NCI-H2029 treated with DMSO at 0.1 percent for 48 hours (cell line): ENCODE measurements at places on chromosomes 2 and 18.
A peak's percentile ranks its signal among the peaks of the same experiment; 100 is the strongest.

- DNase-seq: no peak
These were observed 537.4 kb downstream of the CPS1 start for GRCh38 chr2:211093743-211094303.

- DNase-seq: peak; percentile 41
These were observed 891 bp upstream of the NR4A2 start for GRCh38 chr2:156333274-156333950.

GRCh38 chr2:145652036-145652435 is 1132.1 kb upstream of the ZEB2 start:
- no peak for DNase-seq

DNA sequence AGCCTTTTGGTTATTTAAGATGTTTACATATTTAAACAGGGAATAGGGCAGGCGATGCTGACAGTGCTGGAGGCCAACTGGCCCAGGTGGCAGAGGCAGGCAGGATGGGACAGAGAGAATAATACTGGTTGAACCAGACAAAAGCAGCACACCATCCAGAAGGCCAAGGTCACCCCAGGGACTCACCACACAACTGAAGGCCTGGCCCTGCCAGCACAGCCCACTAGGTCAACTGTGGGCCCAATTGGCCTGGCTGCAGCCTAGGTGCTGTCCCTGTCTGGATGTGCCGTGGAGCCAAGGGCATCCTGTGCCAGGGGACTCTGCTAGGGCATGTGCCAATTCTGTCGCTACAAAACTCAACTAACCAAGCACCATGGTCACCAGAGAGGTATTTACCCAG is 69.2 kb downstream of the RNF152 start:
- DNase-seq: no peak

DNA sequence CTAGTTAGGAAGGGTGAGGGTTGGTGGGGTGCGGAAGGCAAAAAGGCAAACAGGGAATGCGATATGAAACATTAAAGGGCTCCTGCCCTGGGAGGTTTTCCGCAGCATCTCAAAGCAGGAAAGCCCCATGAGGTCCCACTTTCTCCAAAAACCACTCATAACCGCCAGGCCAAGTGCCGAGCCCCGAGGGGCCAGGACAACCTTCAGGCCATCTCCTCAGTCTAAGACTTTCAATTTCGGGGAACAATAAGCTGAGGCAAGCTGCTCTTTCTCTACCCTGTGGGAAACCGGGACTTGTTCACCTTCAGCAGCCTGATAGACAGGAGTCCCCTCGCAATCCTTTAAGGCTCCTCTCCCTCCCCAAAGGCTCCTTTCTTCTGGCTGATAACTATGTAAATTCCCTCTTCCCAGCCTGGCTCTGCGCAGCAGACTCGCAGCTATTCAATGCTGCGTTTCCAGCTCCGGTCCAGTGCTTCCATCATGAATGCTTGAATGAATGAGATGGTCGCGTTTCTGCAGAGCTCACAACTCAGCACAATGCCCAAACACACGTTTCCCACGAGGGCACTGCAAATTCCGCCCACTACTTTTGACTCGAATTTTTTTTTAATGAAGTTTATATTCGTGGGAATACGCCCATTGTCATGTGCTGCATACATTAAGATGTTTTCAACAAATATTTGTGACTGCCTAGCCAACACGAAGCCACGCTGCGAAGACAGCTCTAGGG is 1.4 kb downstream of the LAMA1 start:
- DNase-seq: no peak

DNA sequence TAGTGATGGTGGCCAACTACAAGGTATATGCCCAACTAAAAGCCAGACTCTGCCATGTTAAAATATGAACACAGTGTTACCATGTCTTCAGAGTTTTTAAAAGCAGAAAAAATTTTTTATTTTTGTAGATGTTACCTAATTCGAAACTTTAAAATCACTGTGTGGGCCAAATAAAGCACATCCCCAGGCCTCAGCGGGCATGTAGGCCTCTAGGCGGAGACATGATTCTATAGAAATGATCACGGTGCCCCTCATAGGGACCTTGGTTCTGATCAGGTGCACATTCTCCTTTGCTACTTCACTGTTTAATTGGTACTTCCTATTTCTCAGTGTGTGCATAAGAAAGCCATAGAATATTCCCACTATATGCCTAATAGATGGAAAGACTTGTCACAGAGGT is 349.2 kb downstream of the XIRP2 start:
- DNase-seq: no peak

DNA sequence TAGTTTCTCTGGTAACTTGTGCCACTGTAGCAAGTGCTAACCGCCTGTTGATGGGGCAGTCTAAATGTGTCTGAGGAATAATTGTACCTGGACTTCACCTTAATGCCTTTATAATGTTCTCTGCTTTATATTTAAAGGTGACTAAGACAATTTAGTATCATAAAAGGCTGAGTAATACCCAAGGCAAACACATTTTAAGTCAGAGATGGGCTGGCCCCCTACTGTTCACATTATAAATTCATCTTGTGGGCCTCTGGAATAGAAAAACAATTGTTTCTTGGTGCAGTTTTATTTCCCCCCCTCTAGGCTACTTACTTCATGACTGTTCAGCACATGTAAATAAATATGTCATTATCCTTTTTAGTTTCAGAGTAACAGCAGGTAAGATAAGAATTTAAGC is 559.3 kb upstream of the PIK3C3 start:
- DNase-seq: no peak

DNA sequence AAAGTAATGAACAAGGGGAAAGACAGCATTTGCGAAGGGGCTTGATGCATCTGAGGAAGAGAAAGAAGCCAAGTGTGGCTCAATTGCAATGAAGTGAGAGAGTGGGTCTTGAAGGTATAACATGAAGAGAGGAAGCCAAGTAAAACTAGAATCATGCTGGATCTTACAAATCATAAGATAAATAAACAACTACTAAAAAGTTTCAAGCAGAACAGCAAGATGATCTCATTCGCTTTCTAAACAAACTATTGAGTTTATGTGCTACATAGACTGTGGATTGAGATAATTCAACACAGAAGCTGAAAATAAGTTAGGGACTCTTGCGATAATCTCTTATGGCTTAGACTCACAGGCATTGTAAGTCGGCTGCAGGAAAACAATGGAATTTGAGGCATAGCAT is 1310.5 kb upstream of the NRXN1 start:
- no peak for DNase-seq

DNA sequence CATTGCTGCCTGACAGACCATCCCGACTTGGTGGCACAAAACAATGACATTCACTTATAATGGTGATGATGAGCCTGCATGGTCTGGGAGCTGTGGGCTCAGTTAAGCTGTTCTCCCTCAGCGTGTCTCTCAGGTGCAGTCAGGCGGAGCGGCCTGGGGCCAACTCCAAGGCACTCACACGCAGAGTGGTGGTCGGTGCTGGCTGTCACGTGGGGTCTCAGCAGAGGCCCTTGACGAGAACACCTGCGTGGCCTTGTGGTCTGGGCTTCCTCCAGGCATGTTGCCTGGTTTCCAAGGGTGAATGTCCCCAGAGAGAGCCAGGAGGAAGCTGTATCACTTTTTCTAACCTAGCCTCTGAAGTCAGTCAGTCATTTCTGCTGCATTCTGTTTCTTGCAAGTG is 29.8 kb downstream of the ARMC9 start:
- DNase-seq: peak; percentile 37

DNA sequence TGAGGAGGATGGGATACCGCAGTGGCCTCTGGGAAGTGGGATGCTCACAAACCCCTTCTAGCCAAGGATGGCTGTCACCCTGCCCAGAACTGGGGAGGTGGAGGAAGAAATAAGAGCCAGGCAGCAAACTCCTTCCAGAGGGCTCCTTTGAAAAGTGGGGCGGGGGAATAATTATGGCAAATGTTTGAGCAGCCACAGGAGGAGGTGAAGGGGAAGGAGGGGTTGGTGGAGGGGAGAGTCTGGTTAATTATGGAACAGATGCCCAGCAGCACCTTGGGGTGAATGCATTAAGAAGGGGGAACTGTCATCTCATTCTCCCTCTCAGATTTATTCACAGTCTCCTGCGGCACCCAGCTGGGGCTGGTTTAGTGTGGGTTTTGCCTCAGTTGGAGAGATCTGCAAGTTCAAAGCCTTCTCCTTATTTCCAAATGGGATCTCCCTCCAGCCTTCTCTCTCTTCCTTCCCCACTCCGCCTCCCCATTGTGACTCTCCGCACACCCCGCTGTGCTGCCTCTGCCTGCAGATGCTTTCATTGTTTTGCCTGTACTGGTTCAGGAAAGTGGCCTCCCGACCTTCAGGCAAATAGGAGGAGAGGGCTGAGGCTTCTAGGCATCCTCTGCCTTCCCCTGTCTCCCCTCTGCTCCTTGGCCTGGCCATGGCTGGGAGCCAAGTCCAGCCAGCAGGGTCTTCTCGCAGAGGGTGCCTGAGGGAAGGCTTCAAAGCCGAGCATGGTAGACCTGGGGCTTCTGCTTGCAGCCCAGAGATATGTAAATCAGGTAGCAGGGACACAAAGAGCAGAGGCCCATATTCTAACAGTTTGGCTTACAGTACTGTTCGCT is 457.2 kb upstream of the MEX3C start:
- no peak for DNase-seq

DNA sequence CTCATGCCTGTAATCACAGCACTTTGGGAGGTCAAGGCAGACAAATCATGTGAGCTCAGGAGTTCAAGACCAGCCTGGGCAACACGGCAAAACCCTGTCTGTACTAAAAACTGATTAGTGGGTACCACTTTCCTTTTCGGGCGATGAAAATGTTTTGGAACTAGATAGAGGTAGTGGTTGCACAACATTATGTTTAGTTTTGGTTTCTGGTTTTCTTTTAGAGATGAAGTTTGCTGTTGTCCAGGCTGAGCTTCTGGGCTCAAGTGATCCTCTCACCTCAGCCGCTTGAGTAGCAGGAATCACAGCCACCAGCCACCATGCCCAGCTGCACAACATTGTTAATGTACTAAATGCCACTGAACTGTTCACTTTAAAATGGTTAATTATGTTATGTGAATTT is 27.6 kb downstream of the AAK1 start:
- no peak for DNase-seq

- DNase-seq: no peak
These were observed 480.4 kb upstream of the TRIB2 start for GRCh38 chr2:12236136-12236844.

- no peak for DNase-seq
These were observed 864.2 kb upstream of the LRATD1 start for GRCh38 chr2:13768274-13768673.

- DNase-seq: no peak
These were observed 101.9 kb upstream of the CTDP1 start for GRCh38 chr18:79577451-79578395.

GRCh38 chr2:105887256-105887655 is 142.5 kb downstream of the NCK2 start:
- no peak for DNase-seq

GRCh38 chr2:6214471-6214870 is 522.3 kb downstream of the SOX11 start:
- no peak for DNase-seq

GRCh38 chr2:49351560-49351959 is 197.2 kb upstream of the FSHR start:
- DNase-seq: no peak

GRCh38 chr2:168194784-168195522 is 52.4 kb downstream of the STK39 start:
- DNase-seq: no peak

- DNase-seq: no peak
These were observed 495 bp downstream of the TMEM169 start for GRCh38 chr2:216082117-216082711.

GRCh38 chr18:54532962-54533361 is 58.1 kb upstream of the DYNAP start:
- no peak for DNase-seq
